ENCODE measurements at places on chromosomes 12 and 14.
A peak's percentile ranks its signal among the peaks of the same experiment; 100 is the strongest.

- DNase-seq = no peak
Measured at GRCh38 chr14:64137657-64138290, 156.4 kb downstream of the ESR2 start.

GRCh38 chr14:20428010-20428365 is 8.0 kb downstream of the KLHL33 start:
- DNase-seq = no peak

- peak; percentile 93 for DNase-seq
Measured at GRCh38 chr14:89416002-89416995, 734 bp downstream of the FOXN3 start.

DNA sequence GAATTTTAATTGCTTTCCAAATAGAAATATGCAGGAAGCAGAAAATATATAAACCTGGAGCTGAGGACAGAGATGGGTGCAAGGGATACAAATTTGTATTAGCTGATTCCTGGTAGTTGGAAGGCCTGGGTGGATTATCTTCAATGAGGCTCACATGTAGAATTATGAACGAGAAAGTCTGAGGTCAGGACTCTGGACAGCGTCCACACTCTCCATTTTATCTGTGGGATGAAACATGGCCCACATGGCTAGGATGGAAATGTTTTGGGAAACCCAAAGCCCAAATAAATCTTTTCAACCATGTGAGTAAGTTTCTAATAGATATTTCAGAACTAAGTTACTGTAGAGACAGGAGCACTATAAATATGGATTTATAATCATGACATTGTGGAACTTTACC is 256.1 kb downstream of the APAF1 start:
- no peak for DNase-seq

DNA sequence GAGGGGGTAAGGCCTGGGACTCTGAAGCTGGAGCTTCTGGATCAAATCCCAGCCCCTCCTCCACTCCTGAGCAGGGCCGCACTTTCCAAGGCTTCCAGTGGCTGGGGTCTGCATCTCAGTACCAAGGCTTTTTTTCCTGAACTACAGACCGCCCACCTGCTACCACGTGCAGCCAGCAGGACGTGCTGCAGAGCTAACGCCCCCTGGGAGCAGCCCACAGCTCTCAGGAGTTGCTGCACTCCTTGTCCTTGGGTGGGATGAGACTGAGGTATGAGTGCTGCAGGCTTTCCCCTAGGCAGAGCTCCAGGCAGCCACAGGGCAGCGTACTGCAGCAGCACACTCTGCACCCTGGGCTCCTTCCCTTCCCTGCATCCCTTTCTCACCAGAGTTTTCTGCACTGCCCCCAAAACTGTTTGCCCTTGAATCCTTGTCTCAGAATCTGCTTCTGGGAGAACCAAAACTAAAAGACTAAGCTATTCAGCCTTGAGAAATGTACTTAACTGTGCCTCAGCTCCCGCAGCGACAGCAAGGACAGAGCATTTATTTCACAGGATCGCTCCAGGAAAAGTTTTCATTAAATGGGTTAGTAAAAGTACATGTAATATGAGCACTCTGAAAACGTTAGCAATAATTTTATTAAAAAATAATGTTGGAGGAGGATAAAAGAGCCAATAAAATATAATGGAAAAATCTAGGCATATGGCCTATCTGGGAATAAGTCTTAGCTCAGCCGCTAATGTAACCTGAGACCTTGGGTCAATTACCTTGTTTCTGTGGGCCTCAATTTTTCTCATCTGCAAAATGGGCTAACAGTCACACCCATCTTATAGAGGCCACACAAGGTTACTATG is 25.5 kb downstream of the RBM19 start:
- no peak for DNase-seq

- DNase-seq = peak; percentile 53
Measured at GRCh38 chr12:106226884-106227640, 20.8 kb downstream of the CKAP4 start.

DNA sequence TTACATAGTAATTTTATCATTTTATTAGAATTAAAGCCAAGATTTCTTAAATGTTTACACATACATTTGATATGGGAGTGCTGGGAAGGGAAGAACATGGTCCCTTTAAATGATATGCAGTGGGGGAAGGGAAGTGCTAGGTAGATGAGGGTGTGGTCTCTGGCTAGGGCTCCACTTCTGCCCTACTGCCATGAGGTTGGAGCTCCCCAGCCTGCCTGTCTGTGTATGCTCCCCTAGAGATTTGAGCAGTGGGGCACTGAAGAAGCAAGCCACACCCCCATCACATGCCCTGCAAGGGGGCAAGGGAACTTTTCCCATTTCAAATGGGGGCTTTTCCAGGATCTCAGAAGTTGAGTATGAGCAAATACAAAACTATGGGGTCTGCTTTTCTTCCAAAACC is 25.5 kb downstream of the CLECL1 start:
- DNase-seq = no peak

GRCh38 chr14:37597914-37598746 is 2.7 kb downstream of the TTC6 start:
- no peak for DNase-seq

- DNase-seq = no peak
Measured at GRCh38 chr14:99769123-99769522, 24.1 kb upstream of the EML1 start.

DNA sequence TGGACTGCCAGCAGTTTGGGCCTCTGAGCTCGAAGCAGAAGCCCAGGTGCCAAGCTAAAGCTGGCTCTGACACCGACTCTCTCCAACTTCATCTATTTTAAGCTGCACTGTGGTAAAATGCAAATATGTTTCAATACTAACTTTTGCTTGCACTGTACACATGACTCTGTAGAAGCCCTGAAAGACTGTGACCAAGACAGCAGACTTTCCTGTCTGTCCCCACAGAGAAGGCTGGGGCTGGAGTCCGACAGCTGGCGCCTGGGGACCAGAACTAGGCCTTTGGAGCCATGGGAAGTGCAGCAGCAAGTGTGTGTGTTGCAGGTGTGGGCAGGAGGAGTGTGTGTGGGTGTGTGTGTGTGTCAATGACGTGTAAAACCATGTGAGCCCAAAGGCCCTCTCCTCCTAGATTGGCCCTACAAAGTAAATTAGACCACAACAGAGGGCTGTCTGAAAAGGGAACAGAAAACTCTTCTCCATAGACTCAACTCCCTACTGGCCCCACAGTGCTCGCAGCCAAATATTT is 16.4 kb upstream of the RAB35 start:
- no peak for DNase-seq

DNA sequence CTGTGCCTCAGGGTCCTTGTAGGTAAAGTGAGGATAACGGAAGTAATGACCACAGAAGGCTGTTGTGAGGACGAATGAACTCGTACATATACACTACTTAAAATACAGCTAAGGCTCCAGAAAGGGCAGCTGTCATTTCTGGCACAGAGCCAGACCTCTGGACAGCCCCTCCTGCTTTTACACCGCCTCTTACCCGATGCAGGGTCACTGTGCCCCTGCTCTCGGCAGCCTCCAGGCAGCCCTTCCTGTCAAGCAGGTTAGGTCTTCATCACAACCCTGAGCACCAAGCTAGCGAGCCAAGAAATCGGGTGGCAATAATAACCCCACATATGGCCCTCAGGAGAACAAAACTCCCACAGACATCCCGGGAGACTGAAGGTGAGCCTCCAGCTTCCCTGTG is 8.5 kb downstream of the TMEM229B start:
- peak; percentile 25 for DNase-seq

- DNase-seq = no peak
Measured at GRCh38 chr12:6618483-6619225, 11.5 kb upstream of the CHD4 start.

DNA sequence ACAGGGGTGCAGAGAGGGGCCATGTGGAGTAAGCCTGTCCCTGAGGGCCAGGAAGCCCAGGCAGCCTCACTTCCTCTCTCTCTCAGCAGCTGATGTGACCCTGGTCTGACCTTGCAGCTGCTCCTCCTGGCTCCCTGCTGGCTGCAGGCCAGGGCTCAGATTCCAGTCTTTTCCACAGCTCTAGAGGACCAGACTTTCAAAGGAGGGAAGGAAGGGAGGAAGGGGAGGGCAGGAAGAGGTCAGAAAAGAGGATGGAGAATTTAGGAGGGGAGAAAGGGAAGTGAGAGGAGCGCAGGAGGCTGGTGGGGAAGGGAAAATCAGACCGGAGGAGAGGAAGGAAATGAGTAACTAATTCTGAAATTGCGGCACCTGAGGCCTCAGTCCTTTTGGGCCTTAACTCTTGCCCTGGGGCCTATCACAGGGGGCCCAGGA is 40.9 kb upstream of the VASH1 start:
- peak; percentile 22 for DNase-seq

GRCh38 chr12:97487470-97487869 is 24.9 kb downstream of the RMST start:
- no peak for DNase-seq

- DNase-seq = peak; percentile 16
Measured at GRCh38 chr12:114476159-114476558, 70.2 kb upstream of the TBX5 start.

GRCh38 chr14:22190411-22191191 is 398.4 kb downstream of the DAD1 start:
- no peak for DNase-seq

GRCh38 chr14:91380610-91381371 is 36.8 kb downstream of the CCDC88C start:
- no peak for DNase-seq

DNA sequence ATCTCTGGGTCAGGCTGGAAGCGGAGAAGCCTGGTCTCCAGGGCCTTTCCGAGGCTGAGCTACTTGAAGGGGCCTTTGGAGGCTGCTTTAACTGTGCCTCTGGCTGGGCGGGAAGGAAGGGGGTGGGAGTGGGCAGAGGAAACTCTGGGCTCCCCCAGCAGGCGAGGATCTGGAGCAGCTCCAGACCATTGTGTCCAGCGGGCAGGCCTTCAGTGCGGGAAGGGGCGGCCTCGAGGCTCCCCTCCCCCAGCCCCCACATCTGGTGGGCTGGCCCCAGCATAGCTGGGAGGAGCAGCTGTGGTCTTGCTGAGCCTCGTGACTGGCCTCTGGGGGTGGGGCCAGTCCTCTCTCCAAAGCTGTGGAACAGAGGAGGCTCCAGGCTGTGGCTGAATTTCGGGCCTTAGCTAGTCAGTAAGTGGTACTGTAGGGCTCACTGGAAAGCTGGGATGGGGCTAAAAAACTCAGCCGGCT is 3.4 kb downstream of the TAMALIN start:
- DNase-seq = peak; percentile 93

DNA sequence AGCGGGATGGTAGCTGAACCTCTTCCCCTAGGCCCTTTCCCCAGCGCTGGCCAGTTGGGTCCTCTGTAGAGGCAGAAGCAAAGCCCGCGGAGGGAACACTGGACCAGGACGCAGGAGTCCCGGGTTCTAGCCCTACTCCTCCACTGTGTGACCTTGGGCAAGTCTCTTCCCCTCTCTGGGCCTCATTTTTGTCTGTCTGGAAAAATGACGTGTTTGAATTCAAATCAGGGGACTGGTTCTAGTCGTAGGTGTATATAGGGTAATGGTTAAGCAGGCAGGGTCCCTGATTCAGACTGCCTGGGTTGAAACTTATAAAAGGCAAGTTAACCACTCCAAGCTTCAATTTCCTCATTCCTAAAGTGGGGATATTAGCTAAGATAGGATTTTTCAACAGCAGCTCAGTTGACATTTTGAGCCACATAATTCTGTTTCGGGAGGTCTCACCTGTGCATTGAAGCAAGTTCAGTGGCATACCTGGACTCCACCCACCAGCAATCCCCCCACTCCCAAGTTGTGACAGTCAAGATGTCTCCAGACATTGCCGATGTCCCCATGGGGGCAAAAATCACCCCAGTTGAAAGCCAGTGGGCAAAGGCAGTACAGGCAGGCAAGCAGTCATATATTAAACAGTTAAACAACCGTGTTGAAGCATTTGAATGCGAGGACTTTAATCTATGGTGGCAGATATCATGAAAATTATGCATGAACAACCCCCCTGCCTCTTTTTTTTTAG is 899 bp downstream of the TPCN1 start:
- DNase-seq = no peak

DNA sequence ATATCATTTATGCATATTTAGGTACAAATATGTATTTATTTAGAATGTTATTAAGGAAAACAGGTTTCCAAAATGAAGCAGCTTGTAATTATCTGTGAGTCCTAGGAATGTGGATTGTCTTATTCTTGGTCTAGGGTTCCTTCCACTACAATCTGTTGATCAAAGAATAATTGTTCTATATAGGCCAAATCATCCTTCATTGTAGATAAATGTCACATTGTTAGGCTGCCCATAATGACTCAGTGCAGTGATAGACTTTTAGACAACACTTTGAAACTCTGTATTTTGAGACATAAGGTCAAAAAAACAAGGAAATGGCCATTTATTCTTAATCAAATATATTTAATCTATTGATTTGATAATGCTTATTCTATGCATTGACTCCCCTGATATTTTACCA is 283.0 kb downstream of the ACSS3 start:
- no peak for DNase-seq

DNA sequence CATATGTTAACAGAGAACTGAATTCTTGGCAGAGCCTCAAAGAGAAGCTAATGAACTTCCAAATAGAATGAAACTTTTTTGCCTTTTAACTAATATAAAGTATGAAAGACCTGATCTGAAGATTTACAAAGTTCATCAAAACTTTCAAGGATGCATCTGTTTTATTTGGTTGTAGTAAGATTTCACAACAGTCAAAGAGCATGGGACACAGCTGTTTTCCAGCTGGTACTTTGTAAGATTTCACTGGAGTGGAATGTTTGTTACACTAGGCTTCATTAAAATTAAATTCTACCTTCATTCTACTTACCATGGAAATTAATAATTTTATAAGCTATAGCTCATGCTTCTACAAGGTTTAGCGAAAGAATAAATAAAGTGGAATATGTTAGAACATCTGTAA is 351.2 kb downstream of the SLC6A15 start:
- no peak for DNase-seq

DNA sequence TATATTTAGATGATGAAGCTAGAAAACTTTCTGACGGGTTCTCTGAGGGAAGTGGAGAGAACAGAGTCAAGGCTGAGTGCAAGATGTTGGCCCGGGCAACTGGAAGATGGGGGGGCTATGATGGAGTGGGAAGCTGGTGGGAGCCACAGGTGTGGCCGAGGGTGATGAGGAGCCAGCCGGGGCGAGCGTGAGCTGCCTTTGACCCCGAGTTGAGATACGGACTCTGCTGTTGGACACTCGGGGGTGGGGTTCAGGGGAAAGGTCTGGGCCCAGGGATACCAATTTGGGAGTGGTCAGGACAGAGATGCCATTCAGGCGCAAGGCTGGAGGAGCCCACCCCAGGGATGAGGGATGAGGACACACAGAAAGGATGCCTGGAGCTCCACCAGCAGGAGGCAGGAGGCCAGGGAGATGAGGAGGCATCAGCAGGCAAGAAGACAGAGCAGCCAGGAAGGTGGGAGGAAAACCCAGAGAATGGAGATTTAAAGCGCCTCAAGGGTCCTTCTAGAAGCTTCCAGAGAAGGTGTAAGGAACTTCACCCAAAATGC is 9.0 kb downstream of the SCARB1 start:
- no peak for DNase-seq

DNA sequence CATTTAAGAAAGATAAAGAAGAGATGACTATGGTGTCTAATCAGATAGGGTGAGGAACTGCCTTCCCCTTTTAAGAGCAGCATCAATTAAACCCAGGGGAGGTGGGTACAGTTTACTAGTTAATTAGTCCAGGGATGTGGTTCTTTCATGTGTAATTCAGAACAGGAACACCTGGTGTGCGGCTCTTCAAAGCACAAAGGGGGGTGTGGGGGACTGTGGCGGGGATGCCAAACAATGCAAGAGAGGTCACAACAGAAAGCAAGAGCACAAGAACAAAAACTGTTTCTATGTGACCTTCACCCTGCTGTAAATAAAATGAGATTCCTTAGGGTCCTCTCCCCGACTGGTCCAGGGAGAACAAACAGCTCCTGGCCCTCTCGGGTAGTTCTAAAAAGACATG is 183.9 kb upstream of the SOX5 start:
- no peak for DNase-seq
